ENCODE measurements at places on chromosomes 11 and 22.

GRCh38 chr11:11816511-11817314 is 25.1 kb upstream of the USP47 start:
- no peak for DNase-seq

- DNase-seq, result no peak
Observed at GRCh38 chr22:24161909-24162308, 19.4 kb upstream of the SUSD2 start.

DNA sequence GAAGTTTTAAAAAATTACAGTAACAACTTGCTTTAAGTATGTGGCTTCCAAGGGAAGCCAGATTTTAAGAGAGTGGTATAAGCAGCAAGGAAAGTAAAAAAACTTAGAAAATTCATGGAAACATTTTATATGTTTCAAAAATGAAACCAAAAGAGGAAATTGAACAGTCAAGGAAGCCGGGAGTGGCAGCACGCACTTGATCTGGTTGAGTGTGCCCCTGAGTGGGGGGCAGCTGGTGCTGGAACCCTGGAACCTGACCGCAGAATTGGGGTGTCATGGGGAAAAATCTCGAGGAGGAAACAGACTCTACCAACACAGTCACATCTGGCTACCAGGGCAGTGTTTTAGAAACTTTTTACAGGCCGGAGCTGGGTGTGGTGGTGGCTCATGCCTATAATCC is 14.0 kb downstream of the MICALL1 start:
- DNase-seq, result no peak

- no peak for DNase-seq
Observed at GRCh38 chr11:59754494-59754858, 700 bp upstream of the STX3 start.

DNA sequence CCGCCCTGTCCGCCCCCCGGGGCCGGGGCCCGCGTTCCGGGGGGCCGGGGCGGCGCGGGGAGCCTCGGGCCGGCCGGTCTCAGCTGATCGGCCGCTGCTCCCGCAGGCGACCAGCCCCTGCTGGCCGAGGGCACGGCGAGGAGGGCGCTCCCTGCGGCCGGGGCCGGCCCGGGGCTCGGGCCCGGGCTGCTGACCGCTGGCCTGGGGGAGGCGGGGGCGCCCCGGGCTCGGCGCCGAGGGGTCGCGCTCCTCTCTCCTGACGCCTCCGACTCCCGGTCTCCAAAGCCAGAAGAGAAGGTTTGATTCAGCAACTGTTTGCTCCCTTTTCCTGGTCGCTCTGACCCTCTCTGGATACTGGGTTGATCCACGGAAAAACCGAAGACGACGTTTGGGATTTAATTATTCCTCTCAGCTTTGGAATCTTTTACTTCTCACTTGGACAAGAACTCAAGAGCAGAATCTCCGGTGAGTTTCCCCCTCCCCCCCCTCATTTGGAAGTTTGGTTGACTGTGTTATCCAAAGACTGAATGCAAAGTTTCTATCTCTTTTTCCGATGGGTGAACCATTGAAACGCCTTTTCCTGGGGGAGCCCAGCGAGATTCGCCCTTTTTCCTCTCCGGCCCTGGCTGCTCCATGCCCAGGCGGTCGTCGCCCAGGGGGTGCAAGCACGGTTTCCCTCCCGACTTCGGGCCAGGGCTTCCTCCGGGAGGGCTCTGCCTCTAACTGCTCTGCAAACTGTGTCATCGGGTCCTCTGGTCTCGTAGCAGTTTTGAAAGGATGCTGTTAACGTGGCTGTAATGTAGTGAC is 725 bp downstream of the KDM2A start:
- DNase-seq, result no peak

GRCh38 chr11:1778141-1778911 is 14.6 kb upstream of the CTSD start:
- DNase-seq, result no peak

DNA sequence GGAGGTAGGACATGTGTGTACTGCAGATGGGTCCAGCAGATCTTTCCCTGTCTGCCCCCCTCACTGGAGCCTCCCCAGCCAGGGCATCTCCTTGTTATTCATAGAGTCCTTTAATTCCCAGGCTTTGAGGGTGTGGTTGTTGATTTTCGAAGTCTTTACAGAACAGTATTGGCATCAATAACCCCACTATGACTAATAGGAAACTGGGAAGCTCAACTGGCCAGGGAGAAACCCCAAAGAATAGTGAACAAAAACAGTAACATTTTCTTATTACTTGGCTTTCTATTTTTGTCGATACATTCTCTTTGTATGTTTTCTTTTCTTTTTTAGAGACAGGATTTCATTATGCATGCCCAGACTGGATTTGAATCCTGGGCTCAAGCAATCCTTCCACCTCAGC is 57.9 kb downstream of the NF2 start:
- no peak for DNase-seq

- DNase-seq, result no peak
Observed at GRCh38 chr11:71144010-71144409, 108.4 kb downstream of the SHANK2 start.

DNA sequence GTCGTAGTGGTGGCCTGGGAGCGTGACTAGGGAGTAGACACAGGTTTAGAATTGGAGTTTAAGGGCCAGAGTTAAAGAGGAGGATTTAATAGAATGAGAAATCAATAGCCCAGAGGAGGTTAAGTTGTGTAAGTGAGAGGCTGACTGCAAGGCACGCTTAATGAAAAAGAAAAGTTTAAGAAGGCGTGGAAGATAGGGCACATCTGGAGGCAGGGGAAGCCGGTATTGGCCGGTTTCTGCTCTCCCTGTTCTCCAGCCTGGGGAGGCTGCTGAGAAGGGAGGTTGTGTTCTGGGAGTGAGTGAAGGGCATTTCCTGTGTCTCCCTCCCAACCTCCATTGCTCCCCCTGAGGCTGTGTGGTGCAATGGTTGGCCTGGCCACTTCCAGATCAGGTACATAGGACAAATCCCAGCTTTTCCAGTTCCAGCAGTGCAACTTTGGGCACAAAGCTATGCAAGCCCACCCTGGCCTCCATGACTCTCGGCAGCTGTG is 6.3 kb downstream of the GRIK4 start:
- no peak for DNase-seq

- DNase-seq, result no peak
Observed at GRCh38 chr22:45502215-45503049, at the start of gene FBLN1. TSS of gene FBLN1 (plus strand) at chr22:45502883. CDS start at chr22:45502986, 103 bp downstream.

DNA sequence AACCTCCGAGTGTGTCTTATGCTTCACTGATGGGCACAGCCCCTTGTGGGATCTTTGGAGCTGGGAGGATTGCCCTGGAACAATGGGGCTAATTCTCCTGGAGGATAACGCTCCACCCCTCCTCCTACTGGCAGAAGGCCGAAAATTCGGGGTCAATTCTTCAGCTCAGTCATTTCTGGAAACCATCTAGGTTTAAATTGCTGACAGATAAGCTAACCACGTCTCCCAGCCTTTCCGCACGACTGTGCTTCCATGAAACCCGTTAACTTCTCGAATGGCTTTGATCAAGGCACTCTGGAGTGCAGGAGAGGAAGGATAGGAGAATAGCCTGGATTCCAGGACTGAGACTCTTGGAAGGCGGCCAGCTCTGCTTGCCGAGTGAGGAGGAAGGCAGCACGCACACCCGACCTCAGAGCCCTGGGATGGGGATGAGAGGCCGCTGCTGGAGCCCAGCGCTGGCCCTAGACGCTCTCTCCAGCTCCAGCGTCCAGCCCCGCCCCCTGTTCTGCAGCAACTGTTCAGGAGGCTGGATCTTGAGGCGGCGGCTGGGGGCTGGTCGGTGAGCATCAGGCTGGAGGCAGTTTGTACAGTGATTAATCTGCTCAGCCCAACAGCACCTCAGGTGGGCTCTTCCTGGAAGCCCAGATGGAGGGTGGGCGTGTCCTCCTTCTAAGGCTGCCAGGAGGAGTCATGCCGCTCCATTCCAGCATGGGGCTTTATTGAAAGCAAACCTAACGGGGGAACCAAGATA is 176.7 kb upstream of the NCAM1 start:
- DNase-seq, result no peak

DNA sequence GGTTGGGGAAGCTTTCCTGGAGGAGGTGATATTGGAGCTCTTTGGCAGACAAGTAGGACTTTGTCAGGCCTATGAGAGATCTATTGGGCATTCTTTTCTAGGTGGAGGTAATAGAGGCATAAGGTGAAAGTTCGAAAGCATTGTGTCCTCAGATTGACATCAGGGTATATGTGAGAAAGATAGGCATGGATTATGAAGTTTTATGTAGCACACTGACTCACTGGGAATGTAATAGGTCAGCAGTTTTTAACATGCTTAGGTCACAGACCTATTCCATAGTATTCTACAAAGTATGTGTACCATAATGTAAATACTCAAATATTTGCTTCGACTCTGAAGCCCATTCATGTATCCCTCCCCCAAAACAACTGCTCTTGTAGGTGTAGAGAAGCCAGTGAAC is 11.8 kb downstream of the HIKESHI start:
- DNase-seq, result no peak

DNA sequence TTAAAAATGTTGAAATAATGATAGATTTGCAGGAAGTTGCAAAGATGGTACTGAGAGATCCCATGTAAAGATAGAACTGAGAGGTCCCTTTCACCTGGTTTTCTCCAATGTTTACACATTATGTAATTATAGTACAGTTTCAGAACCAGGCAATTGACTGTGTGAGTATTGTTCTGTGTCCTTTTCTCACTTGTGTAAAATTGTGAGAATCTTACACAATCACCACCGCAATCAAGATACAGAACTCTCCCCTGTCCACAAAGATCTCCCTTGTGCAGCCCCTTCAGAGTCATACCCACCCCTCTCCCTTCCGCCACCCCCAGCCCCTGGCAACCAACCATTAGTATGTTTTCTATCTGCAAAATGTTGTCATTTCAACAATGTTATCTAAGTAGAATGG is 119.8 kb upstream of the NAV2 start:
- DNase-seq, result no peak

DNA sequence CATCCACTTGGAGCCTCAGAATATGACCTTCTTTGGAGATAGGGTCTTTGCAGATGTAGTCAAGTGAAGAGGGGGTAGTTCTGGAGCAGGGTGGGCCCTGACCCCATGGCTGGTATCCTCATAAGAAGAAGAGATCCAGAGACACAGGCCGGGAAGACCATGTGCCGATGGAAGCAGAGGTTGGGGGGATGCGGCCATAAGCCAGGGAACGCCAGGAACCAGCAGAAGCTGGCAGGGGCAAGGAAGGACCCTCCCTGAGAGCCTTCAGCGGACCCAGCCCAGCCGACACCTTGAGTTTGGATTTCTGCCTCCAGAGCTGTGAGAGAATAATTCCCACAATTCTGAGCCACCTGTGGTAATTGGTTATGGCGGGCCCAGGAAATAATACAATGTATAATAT is 26.1 kb upstream of the SMIM38 start:
- no peak for DNase-seq

DNA sequence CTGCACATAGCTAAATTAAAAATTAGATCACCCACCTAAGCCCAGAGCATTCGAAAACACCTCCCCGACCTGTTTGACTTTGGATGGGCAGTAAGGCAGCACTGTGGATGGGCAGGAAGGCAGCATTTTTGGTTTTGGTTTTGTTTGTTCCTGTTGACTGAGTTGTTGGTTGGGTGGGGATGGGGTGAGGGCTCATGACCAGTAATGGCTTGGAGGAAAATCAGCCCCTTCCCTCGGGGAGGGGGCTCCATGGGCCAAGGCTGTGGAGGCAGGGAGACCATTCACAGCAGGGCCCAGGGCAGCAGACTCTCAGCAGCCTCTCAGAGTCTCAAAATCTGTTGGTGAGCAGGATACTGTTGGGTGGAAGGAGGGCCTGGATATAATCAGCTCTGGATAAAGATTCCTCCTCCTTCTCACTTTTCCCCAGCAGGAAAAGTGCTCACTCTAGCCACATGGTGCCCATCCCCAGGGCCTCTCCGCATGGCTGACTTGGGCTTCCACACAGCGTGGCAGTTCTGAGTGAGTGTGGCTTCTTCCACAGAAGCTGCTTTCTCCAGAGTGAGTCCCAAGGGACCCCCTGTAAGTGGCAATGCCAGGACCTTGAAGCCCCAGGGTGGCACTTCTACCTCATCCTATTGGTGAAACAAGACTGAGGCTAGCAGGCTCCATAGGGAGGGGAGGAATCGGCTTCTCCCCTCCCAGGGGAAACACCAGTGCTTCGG is 1491.2 kb downstream of the BRD1 start:
- no peak for DNase-seq

DNA sequence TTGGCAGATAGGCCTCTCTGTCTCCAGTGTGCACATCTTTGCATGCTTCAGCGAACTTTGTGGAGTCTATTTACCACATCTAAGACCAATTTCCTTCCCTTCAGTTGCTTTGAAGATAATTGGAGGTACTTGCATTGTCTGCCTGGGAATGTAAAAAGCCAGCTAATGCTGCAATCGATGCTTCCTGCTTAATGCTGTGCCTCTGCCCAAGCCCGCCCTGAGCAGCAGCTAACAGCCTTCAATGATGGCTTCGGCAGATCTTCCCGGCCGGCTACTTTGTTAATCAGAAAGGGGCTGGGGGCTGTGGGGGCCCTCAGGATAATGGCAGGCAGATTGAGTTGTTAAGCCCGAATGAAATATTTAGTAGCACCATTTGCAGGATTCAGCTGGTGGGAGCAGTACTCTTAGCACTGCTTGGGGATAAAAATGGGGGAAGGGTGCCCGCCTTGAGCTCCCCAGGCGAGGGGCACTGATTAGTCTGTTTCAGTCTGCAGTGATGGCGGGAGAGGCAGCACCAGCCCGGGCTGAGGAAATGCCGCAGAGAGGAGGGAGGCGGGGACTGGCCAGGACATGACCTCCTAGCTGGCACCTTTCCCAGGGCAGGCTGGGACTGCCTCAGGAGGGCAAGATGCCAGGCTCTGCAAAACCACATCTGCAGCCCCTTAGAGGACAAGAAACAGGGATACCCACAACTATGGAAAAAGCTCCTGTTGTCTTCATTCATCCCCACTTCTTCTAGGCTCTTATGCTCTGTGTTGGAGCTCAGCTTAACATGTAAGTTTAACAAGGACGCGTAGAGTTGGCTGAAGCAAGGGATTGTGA is 460.0 kb downstream of the BUD13 start:
- no peak for DNase-seq

DNA sequence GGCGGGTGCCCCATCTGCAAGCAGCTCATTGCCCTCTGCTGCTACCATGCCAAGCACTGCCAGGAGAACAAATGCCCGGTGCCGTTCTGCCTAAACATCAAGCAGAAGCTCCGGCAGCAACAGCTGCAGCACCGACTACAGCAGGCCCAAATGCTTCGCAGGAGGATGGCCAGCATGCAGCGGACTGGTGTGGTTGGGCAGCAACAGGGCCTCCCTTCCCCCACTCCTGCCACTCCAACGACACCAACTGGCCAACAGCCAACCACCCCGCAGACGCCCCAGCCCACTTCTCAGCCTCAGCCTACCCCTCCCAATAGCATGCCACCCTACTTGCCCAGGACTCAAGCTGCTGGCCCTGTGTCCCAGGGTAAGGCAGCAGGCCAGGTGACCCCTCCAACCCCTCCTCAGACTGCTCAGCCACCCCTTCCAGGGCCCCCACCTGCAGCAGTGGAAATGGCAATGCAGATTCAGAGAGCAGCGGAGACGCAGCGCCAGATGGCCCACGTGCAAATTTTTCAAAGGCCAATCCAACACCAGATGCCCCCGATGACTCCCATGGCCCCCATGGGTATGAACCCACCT is 28.0 kb upstream of the L3MBTL2 start:
- no peak for DNase-seq

GRCh38 chr11:48170241-48171233 is 46.1 kb upstream of the OR4B1 start:
- no peak for DNase-seq

- peak; percentile 51 for DNase-seq
Observed at GRCh38 chr11:117828611-117829368, 4.2 kb upstream of the FXYD2 start.
